ENCODE measurements at places on chromosomes 7 and 10. TPM values are rescaled to one million over a fixed set of nuclear protein-coding genes. Genes with fewer than 3 reads are reported as not detected.

Gene LRRN3
- not detected for total RNA-seq

GRCh38 chr7:136717910-136718557, 150.4 kb upstream of the CHRM2 start:
- no peak for DNase-seq

DNA sequence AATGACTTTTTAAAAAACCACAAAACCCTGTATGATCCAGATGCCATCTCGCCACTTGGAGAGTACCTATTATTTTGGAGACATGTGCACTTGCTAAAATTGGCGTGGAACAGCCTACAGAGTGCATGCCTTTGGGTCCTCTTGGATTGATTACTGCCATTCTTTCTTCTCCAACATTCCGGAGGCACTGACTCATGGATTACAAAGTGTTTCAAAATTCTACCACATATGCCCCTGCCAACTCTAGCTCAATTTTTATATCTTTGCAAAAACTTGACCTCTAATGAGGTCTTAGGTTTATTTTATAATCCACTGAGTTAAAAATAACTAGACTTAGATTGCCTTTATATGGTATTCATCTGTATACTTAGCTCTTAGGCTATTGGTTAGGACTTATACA, 55.8 kb upstream of the KIF5B start:
- DNase-seq: peak; percentile 85

DNA sequence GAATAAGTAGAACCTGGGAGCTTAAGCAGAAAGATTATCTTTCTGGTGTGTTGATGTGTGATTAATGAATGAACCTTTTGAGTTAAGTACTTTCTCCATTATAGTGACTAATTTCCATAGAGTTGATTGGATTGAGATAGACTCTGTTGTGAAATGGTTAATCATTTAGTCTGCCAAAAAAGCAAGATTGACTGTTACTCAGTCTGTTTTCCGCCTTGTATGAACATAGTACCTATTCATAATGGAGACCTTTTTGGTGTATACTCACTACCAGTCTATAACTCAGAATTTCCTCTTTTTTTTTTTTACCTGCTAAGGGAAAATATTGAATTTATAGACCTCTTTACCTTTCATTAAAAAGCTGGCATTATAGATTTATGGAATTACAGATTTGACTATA, 14.4 kb upstream of the NPVF start:
- no peak for DNase-seq

- no peak for DNase-seq
Measured at GRCh38 chr7:148434181-148434757, 156.3 kb upstream of the C7orf33 start.

DNA sequence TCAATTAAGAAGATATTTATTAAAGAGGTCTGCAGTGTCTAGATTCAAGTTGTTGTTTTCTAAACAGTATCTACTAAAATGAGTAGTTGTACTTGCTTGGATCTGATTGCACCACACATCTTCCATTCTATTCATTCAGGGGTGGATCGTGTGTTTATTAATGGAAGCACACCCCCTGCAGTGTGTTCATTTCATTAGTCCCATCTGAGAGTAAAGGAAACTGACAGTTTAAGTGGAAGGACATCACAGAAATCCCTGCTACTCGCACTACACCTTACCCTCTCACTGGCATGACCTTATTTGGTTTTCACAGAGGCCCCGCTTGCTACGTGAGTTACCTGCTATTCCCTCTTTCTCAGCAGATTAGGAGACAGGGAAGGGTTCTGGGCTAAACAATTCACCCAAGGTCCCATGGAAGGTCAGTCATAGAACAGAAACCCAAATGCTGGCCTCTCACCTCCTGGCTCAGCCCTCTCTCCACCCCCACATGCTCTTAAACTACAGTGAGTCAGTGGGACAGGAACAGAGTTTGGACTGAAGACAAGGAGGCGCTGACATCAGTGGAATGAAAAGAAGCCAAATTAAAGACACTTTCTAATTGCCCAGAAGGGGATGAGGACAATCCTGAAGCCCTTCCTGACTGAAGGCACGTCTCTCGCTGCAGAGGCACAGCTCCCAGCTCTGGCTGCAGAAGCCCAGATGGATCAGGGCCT, 369.2 kb upstream of the NRP1 start:
- DNase-seq: peak; percentile 30

DNA sequence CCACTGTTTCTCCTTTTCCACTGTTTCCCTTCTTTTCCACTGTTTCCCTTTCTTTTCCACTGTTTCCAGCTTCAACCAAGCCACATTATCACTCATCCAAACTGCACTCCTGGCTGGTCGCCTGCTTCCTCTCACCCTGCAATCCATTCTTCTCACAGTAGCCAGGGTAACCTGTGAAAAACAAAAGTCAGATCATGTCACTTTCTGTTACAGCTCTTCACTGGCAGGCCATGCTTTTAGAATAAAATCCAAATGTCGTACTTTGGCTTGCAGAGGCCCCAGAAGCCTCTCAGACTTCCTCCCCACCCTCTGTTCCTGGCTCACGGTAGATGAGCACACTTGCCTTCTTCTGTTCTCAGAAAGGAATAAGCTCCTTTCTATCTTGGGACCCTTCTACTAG, 33.9 kb downstream of the STARD3NL start:
- DNase-seq: no peak

GRCh38 chr7:39383136-39383535, 183.1 kb upstream of the YAE1 start:
- no peak for DNase-seq

DNA sequence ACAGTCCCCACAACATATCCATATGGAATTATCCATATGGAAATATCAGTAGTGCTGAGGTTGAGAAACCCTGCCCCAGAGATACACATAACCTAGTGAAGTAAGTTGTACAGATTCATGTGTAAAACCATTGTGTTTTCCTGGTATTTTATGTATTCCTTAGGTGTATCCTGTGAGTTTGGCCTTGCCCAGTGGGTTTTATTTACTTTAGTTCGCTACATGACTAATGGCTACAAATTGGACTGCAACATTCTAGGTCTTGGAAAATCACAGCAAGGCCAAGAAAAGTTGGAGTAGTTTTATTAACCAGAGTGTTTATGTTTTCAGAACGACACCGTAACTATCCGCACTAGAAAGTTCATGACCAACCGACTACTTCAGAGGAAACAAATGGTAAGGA, 1.4 kb downstream of the RPS24 start:
- no peak for DNase-seq

All from HT1080 (cell line).